ENCODE measurements at places on chromosomes 3 and 15.

DNA sequence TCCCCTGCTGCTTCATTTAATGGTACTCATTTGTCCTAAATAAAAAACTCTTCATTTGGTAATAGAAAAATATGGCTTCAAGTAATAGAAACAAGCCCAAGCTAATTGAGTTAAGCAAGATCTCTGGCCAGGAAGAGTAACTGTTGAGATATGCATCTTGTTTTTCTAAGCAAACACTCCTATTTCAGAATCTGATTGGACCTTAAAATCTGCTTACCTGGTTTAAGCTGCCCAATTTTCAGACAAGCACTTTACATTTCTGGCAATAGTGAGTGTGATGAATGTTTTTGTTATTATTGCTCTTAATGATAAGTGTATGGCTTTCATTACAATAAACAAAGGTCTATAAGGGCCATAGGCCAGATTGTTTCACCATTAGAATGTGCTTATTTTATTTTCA lies 86.2 kb downstream of the CMSS1 start:
- no peak for DNase-seq

- no peak for DNase-seq
Observed at GRCh38 chr3:153944084-153944483, 177.1 kb upstream of the ARHGEF26 start.

- no peak for DNase-seq
Observed at GRCh38 chr3:23940775-23941174, 4.3 kb upstream of the NR1D2 start.

GRCh38 chr3:71191031-71191482 lies 392.5 kb downstream of the FOXP1 start:
- no peak for DNase-seq

DNA sequence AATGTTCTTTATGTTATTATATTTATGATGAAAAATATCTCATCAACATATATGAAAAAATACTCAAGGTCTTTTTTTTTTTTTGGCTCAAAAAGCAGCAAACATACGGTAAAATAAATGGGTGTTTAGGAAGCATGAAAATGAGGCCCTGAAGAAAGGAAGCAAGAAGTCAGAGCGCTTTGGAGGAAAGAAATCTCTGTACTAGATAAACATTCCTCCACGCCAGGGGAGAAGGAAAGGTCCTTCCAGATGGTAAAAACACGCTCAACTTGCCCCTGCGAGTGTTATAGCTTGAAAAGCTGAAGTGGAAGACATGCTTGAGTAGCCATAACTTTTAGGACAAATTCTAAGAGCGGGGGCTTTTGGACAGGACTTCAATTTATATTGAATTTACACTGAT lies 52.9 kb downstream of the FEM1B start:
- DNase-seq, result no peak

- no peak for DNase-seq
Observed at GRCh38 chr3:118495206-118495605, 539.4 kb downstream of the IGSF11 start.

- no peak for DNase-seq
Observed at GRCh38 chr15:25170113-25170731, 215.4 kb downstream of the SNRPN start.

GRCh38 chr15:55526559-55527036 lies 18.6 kb upstream of the DNAAF4 start:
- peak; percentile 47 for DNase-seq

GRCh38 chr3:118890206-118890605 lies 144.4 kb downstream of the IGSF11 start:
- no peak for DNase-seq

GRCh38 chr3:186142393-186142932 lies 33.6 kb upstream of the ETV5 start:
- DNase-seq, result no peak
